Muscle of back (tissue), 13 donors: ENCODE measurements at places on chromosomes 13 and 19. TPM values are rescaled to one million over a fixed set of nuclear protein-coding genes. Genes with fewer than 3 reads are reported as not detected.

TEX101 gene
- not detected for polyA plus RNA-seq

ATP4A gene
- not detected for polyA plus RNA-seq

FPR3 gene
- 0.34 TPM for polyA plus RNA-seq

SLC25A42 gene
- polyA plus RNA-seq = 10.4 TPM

TMEM221 gene
- polyA plus RNA-seq = 0.84 TPM

KLK15 gene
- polyA plus RNA-seq = not detected

- no peak for DNase-seq
Measured at GRCh38 chr13:70732611-70733010, 624.4 kb upstream of the KLHL1 start.

DNA sequence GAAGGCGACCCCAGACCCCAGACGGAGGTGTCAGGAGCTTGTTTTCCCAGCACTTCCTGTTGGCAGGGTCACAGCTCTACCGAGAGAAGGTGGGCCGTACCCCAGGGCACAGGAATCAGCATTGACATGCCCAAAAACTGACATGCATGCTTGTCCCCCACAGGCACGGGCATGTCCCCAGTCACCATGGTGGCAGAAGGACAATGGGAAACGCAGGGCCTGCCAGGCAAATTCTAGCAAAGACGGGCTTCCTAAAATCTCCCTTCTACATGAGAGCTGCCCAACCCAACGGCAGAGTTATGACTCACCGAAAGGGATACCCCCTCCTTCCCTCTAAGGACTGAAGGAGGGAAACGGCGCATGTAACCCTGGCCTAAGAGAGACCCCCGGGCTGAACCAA, 18.5 kb downstream of the TSHZ3 start:
- no peak for DNase-seq

STARD13 gene
- 21.1 TPM for polyA plus RNA-seq

- DNase-seq = no peak
Measured at GRCh38 chr19:17706750-17707181, 12.5 kb upstream of the MAP1S start.

BLOC1S3 gene
- polyA plus RNA-seq = 6.5 TPM

DNA sequence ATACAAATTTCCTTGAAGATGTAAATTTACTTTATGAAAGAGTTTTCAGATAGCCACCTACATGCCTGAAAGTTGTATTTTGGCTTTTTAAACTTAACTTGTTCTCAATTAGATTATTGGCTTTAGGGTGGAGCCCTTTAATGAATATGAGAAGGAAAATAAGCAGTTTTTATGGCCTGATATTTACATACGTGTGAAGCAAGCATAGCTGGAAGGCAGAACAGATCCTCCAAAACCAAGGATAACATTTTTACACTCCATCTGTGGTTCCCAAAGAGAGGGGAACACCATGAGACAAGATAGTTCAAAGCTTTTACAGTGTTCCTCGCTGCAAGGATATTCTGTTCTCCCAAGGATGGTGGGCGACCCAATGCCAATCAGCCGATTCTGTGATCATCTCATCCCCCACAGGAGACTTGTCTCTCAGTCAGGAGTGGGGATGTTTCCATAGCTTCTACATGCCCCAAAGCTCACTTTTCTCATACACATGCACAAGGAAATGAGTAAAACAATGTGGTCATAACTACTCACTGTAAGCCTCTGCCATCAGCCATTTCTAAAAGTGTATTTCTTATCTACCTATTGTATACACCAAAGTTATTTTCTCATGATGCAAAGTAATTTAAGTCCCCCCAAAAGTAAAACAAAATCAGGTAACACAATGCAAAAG, 24.6 kb upstream of the KBTBD6 start:
- no peak for DNase-seq

DNA sequence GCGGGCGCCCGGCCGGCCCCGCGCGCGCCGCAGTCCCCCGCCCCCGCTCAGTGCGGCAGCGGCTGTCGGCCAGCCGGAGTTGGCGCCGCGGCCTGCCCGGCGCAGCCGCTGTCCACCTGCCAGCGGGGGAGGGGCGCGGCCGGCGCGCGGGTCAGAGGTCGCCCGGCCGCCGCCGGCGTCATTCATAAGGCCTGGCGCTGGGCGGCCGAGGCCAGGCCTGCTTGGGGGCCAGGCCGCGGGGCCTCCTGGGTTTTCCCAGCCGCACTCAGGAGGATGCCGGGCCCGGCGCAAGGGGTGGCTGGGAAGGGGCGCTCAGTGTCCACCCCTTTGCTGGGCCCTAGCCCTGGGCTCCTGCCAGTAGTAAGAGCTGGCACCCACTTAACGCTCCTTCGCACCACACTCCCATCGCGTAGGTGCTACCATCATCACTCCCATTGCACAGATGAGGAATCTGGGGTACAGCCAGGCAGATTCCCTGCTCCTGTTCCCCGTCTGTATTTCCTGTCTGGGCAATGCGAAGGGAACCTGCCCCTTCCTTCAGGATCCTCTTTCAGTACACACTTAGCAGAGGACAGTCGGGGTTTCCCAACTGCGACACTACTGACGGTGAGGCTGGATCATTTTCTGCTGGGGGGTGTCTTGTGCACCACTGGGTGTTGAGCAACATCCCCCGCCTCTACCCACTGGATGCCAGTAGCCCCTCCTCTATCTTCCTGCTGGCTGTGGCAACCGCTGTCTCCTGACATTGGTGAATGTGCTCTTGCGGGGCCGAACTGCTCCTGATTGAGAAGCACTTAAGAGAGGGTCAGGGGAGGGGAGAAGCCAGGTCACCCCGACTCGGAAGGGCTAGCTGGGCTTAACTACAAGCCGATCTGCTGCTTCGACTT, 846 bp upstream of the PRKACA start:
- peak; percentile 49 for DNase-seq

DNA sequence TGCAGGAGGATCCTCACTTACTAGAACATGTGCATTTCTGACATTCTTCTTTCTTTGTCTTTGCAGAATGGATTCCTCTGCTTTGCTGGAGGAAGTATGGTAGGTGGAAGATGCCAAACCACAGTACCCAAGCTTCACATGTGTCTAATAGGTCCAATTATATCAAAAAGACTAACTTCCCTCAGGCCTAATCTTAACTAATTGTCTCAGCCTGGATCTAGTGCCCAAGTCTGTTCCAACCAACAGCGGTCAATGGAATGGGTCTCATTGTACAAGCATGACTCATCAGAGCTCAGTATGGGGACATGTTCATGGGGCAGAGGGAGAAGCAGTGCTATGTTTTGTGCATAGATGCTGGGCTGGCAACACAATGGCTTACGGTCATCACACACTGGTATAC, 81.6 kb upstream of the CSNK1A1L start:
- no peak for DNase-seq

GRCh38 chr13:106967391-106967790, 399.5 kb upstream of the ARGLU1 start:
- DNase-seq = no peak

MBD3L2 gene
- 0.38 TPM for polyA plus RNA-seq

GRCh38 chr19:2488942-2489731, 13.2 kb downstream of the GADD45B start:
- peak; percentile 74 for DNase-seq

GRCh38 chr13:97238432-97238831, 16.3 kb downstream of the MBNL2 start:
- DNase-seq = no peak

DNA sequence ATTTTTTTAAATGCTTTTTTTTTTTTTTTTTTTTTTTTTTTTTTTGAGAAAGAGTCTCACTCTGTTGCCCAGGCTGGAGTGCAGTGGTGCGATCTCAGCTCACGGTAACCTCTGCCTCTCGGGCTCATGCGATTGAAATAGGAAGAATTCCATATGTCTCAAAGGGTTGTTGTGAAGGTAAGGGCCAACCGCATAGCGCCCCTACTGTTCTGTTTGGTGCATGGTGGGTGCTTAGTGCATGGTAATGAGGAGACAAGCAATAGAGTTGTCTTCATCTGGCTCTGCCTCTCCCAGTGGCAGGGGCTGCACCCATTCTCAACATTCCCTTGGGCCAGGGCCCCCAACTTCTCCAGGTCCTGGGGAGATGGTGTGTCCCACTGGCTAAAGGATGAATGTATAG, 68.7 kb downstream of the RASL11A start:
- peak; percentile 30 for DNase-seq

GRCh38 chr13:111269508-111269907, 50.9 kb upstream of the TEX29 start:
- DNase-seq = no peak

- no peak for DNase-seq
Measured at GRCh38 chr13:89940383-89940782, 1407.1 kb upstream of the MIR17HG start.

DNA sequence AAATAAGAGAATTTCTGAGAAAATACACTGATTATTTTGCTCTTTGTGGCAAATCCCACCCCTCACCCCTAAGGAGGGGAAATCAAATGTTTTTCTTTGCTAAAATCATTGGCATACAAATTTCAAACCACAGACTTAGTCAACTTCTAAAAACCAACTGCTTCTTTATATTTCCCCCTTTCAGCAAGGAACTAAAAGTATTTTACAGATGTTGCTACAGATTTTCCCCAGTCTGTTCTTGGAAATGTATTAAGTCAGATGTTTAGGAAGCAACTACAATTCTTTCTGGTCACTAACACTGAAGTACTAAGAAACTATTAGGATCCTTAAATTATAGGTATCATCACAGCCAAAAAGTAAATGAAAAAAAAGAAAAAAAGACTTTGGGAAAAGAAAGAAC, 6.9 kb downstream of the MTMR6 start:
- DNase-seq = no peak

LGALS14 gene
- not detected for polyA plus RNA-seq

SLC10A2 gene
- polyA plus RNA-seq = not detected

PRTN3 gene
- 0.89 TPM for polyA plus RNA-seq
